ENCODE measurements at places on chromosomes 6 and 20.

DNA sequence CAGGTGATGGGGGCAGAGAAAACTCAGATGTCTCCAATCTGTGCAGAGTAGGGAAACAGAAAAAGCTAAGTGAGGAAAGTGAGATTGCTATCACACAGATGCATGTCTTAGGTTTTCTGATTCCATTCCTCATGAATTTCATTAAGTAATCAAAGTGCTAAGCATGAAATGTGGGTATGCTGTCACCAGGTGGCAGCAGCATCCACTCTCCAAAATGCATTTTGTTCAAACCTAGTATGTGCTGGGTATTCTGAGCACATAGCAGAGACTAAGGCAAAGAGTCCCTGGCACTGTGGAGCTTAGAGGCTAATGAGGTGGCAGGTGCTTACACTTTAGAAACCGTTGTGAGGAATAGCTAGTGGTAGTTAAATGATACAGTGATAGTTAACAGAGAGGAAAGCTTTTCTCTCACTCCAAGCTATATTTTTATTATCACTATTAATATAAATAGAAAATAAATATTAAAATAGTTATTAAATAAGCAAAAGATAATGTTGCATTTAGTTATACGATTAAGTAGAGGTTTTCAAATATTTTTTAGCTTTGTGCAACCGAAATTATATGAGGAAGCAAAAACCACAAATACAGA is 179.5 kb downstream of the CDH26 start:
- no peak for DNase-seq

DNA sequence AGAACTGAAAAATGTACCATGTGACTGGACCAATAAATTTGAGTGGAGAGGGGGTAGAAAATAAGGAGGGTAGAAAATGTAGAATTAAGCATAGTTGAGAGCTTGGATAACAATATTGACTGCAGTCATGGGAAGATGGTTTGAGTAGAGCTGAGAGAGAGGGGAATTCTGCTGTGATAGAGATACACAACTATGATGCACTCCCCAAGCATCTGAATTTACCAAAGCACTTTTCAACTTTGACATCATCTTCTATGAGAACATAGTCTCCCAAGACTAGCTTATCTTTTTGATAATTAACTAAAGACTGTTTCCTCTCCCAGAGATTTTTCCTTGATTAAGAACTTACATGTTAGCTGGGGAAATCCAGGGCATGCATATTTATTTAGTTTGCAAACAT is 103.1 kb downstream of the TNFRSF21 start:
- DNase-seq = no peak

GRCh38 chr6:113584767-113585166 is 272.4 kb upstream of the MARCKS start:
- DNase-seq = no peak

- no peak for DNase-seq
Measured at GRCh38 chr6:3669916-3670315, 81.6 kb downstream of the PXDC1 start.

- DNase-seq = no peak
Measured at GRCh38 chr20:8527998-8528723, 396.1 kb downstream of the PLCB1 start.

GRCh38 chr6:52046456-52046855 is 41.0 kb downstream of the PKHD1 start:
- no peak for DNase-seq

- no peak for DNase-seq
Measured at GRCh38 chr6:151240791-151241642, 1.2 kb downstream of the AKAP12 start.

GRCh38 chr6:123009059-123009458 is 13.0 kb downstream of the CLVS2 start:
- DNase-seq = no peak

DNA sequence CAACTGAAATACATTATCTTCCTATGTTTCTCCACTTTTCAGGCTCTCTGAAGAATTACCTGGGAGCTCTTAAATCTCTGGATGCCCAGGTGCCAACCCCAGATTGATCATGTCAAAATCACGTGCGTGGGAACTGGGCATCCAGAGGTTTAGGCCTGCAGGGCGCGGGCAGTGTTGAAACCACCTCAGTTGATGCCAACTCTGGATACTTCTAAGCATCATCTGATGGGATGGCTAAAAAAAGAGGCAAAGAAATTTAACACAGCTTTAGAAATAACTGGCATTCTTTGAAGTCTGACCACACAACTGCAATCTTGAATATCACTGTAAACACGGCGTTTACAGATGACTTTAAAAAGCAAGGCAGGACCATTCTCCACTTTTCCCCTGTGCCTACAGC is 41.9 kb downstream of the PTGIS start:
- no peak for DNase-seq

GRCh38 chr6:107116931-107117330 is 1.6 kb upstream of the BEND3 start:
- DNase-seq = no peak

DNA sequence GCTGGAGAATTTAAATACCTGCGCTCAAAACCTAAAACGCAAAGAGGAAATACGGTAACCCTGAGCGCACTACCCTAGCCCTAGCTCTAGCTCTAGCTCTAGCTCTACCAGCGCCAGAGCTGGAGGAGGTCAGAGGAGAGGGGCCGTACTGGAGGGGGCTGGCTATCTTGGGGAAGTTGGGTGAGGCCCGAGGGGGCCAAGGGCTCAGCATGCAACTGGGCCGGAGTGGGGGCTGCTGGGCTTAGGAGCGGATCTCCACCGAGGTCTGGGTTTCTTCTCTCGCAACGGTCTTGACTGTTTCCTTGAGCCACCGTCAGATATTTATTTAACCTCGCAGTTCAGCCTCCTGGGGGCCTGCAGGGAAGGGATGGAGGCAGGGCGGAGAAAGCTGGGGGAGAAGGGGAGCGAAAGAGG is 91.0 kb downstream of the NCR2 start:
- DNase-seq = no peak

- DNase-seq = no peak
Measured at GRCh38 chr6:110703010-110703905, 112.0 kb downstream of the CDK19 start.

DNA sequence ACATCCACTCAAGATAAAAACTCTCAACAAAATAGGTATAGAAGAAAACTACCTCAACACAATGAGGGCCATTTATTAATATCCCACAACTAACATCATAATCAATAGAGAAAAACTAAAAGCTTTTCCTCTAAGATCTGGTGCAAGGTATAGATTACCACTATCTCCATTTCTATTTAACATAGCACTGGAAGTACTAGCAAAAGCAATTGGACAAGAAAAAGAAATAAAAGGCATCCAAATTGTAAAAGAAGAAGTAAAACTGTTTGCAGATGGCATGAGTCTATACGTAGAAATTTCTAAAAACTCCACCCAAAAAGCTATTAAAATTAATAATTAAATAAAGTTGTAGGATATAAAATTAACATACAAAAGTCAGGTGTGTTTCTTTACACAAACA is 230.8 kb upstream of the PRSS16 start:
- DNase-seq = no peak

DNA sequence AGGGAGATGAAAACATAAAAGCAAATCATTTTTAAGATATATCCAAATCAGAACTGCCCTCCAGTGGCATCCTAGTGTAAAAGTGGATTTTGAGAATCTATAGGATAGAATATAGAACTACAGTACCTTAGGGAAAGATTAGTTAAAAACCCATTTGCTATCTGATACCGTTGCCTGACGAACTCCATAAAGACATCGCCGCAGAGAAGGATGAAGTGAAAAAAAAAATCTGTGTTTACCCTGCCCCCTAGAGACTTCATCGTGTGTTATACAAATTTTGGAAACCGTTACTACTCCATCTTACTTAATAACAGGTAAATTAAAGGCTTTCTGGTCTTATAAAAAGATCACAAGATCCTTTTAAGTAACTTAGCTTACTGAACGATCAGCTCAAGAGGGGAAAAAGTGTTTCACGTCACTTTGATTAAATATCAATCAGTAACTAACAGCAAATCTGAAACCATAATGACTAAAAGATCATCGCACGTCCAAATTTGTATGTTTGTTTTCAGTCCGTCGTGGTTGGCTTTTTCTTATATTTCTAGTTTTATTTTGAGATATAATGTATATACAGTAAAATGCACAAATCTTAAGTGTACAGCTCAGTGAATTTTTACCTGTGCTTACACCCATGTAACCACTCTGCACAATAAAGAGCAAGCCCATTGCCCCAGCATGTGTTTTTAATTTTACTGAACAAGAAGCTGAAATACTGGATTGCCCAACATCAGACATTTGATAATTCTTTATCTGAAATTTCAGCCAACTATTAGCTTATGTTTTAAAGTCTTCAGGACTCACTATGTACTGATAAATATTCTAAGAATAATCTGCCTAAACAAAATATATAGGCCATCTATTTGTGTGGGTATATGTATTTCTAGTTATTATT is 881 bp upstream of the MCM3 start:
- DNase-seq = no peak

GRCh38 chr20:62292108-62292507 is 10.7 kb upstream of the ADRM1 start:
- DNase-seq = no peak

DNA sequence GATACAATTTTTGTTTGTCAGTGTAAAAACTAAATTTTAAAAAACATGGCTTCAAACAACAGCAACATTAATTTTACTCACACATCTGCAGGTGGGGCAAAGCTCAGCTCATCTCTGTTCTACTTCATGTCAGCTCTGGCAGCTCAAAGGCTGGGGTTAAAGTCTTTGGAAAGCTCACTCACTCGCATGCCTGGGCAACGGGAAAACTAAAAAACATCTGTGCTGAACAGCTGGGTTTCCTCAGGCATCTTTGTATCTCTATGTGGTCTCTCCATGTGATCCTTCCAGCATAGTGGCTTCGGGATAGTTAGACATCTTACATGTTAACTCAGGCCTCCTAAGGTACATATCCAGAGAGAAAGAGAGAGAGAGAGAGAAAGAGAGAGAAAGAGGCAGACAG is 499.6 kb downstream of the RFPL4B start:
- DNase-seq = no peak

GRCh38 chr20:33981347-33981746 is 12.4 kb upstream of the RALY start:
- DNase-seq = no peak

- DNase-seq = no peak
Measured at GRCh38 chr6:157688960-157689599, 134.0 kb upstream of the SNX9 start.

GRCh38 chr6:33057222-33058150 is 16.0 kb downstream of the HLA-DPA1 start:
- no peak for DNase-seq

DNA sequence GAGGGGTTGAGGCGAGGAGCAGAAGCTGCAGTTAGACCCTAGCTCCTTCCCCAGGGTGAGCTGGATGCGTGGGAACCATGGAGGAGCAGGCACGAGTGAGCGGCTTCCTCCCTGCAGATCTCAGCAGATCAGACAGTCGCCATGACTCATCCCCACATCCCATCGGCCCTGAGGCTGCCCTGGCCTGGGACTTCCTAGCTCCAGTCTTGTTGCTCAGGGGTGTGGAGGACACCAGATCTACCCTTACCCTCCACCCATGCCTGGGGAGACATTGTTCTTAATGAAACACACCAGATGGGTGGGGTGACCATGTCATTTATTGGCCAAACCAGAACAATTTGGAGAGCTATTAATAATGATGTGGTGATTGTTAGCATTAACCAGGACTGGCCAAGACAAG is 36.3 kb upstream of the TGM2 start:
- DNase-seq = no peak

GRCh38 chr6:134502614-134503549 is 185.0 kb upstream of the SGK1 start:
- no peak for DNase-seq

GRCh38 chr6:121503589-121503991 is 68.1 kb downstream of the GJA1 start:
- DNase-seq = no peak

DNA sequence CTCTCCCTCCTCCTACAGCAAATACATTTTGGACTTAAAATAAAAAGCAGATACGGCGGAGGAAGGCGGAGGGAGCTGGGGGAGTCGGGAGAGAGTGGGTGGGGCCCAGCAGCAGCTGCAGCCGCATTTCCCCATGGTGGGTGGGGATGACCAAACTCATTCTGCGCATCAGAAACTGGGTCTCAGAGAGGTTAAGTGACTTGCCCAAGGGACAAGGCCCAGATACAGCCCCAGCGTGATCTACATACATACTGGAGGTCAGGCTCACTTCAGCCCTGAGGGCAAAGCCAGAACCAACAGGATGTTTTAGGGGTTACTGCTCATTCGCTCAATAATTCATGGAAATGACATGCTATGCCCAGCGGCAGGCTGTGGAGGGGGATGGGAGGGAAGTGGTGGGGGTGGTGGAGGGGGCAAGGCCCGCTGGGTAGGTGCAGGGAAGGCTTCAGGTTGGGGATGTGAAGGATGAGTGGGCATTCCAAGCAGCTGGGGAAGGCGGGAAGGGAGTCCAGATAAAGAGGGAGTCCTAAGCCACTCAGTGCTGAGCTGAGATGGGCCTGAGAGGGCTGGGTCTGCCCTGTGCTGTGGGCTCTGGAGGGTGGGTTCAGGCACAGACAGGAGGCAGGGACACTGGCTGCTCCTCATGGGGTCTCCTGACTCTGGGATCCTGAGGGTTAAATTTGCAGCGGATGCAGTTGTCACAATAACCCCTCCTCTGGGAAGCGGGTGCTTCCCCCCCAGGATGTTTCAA is 31.0 kb downstream of the DLGAP4 start:
- no peak for DNase-seq

DNA sequence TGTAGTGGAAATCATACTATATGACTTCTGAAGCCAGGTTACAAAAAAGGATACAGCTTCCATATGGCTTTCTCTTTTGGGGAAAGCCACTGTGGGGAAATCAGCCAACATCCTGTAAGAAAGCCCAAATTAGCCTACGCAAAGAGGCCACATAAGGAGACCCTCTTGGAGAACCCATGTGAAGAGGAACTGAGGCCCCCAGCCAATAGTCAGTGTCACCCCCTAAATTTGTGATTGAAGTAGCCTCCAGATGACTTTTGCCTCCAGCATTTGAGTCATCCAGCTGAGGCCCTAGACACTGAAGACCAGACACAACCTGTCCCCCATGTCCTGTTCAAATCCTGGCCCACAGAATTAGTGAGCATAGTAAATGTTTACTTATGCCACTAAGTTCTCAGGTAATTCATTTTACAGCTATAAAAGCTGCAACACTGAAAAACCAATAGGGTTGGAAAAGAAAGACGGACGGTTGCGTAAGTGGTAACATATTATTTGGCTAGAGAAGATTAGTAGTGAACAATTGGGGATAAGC is 60.4 kb downstream of the HMGCLL1 start:
- DNase-seq = no peak

- no peak for DNase-seq
Measured at GRCh38 chr20:13165203-13165602, 55.9 kb upstream of the ISM1 start.

DNA sequence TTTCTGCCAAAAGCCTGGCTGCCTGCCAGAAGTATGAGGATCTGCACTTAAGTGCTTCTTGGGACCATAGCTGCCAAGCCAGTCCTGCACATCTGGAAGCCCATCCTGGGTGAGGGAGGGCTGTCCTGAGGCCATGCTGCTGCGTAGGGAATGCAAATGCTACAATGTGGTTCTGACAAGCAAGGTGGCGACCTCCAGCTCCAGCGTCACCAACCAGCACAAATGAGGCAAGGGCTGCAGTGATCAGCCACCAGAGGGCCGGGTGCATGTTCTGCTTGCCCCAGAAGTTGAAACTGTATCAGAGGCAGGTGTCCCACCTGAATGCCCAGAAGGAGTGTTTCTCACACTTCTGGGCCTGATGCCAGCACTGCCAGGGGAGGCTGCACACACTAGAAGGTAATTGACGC is 99.1 kb upstream of the KCNQ5 start:
- DNase-seq = no peak

Measured in T-helper 22 cell (primary cell).